ENCODE measurements at places on chromosomes 6 and 20.

DNA sequence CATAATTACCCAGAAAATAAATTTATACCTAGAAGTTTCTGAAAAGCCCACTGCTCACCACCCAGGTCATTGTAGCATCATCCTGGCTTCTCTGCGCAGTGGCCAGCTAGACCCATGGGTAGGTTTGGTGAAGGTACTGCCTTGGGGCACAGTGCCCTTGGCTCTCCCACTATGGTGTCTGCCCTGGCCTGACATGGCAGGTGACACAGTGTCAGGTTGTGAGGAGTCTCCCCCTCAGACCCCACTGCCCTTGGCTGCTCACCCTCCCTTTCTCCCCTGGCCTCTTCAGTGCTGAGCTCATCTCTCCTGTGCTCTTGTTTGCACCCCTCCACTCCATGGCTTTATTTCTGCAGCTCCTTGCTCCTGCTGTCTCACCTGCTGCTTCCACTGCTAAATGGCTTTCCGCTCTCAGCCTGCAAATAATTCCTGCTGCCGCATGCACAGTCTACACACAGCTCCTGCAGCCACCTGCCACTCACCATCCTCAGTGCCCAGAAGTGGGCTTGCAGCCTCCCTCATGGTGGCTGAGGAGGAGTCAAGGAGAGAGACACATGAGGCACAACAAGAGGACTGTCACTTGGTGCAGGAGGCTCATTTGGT, 313.4 kb upstream of the MOCS1 start:
- H3K27ac ChIP-seq, result no peak overlapping the region
- no peak for DNase-seq
- H3K36me3 ChIP-seq, result no peaks in the 10 kb centered on the region
- no peaks in the 10 kb centered on the region for H3K4me1 ChIP-seq
- no peaks in the 10 kb centered on the region for H3K27me3 ChIP-seq

DNA sequence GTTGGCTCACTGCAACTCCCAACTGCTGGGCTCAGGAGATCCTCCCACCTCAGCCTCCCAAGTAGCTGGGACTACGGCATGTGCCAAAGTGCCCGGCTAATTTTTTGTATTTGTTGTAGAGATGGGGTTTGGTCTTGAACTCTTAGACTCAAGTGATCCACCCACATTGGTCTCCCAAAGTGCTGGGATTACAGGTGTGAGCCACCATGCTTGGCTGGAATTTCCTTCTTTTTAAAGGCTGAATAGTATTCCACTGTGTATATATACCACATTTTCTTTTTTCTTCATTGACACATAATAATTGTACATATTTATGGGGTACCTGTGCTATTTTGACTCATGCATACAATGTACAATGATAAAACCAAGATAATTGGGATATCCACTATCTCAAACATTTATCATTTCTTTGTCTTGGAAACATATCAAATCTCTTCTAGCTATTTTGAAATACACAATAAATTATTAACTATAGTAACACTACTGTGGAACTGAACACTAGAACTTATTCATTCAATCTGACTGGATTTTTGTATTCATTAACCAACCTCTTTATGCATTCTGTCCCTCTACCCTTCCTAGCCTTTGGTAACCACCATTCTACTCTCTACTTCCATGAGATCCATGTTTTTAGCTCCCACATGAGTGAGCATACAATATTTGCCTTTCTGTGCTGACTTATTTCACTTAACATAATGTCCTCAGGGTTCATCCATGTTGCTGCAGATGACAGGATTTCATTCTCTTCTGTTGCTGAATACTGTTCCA, 7.8 kb downstream of the MDC1 start:
- peaks cover 18% of the 10 kb centered on the region for H3K36me3 ChIP-seq
- no peak overlapping the region for H3K4me3 ChIP-seq
- no peak overlapping the region for H3K27ac ChIP-seq
- H3K27me3 ChIP-seq, result no peaks in the 10 kb centered on the region

GRCh38 chr20:3334156-3334943, 73.1 kb downstream of the DNAAF9 start:
- no peak overlapping the region for H3K27ac ChIP-seq
- no peak overlapping the region for H3K4me3 ChIP-seq
- DNase-seq, result no peak

GRCh38 chr20:8718279-8718678, 350.6 kb upstream of the PLCB4 start:
- H3K4me3 ChIP-seq, result no peak overlapping the region
- H3K27me3 ChIP-seq, result no peaks in the 10 kb centered on the region

DNA sequence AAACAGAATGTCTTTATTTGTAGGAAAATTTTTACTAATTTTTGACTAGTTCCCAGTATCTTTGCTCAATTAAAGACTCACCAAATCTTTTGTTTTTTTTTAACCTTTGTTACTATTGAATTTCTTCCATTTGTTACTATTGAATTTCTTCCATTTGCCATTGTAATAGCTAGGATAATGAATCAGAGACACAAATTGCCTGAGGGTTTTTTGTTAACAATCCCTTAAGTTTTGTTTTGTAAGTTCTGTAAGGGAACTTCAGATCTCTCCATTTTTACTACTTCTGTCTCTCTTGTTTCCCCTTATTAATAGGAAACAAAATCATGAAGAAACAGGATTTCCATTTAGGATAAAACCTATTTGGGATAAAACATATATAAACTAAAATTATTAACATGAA, 104.3 kb downstream of the MAP3K4 start:
- H3K4me3 ChIP-seq, result no peak overlapping the region
- no peaks in the 10 kb centered on the region for H3K4me1 ChIP-seq

GRCh38 chr6:3527651-3527977, 70.8 kb upstream of the SLC22A23 start:
- no peaks in the 10 kb centered on the region for H3K27me3 ChIP-seq
- H3K4me1 ChIP-seq, result peaks cover 44% of the 10 kb centered on the region
- H3K4me3 ChIP-seq, result no peak overlapping the region
- no peak for DNase-seq
- no peak overlapping the region for H3K27ac ChIP-seq

DNA sequence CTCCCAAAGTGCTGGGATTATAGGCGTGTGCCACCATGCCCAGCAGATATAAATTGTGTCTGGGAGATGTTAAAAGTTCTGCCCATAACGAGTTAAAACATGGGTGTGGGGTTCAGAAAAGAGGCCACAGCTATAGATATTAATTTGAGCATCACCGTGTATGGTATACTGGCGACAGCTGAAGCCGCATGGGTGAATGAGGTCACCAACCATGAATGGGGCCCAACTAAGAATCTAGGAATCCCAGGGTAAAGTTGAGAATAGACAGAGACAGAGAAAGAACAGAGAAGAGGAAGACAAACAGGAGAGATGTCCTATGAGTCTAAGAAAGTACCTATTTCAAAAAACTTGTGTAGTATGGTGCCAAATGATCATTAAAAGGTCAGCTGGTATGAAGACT, 50.9 kb downstream of the ILRUN start:
- no peak overlapping the region for H3K27ac ChIP-seq
- no peak overlapping the region for H3K4me3 ChIP-seq
- H3K4me1 ChIP-seq, result no peaks in the 10 kb centered on the region
- DNase-seq, result no peak

Data from esophagus squamous epithelium (tissue), 5 donors.